ENCODE measurements at places on chromosomes 11 and 22.
A peak's percentile ranks its signal among the peaks of the same experiment; 100 is the strongest.

GRCh38 chr22:25564320-25564978 is at the start of gene GRK3:
TSS of gene GRK3 (plus strand) at chr22:25564675. CDS start at chr22:25565041, 366 bp downstream.
- peak; percentile 75 for DNase-seq

- DNase-seq: no peak
Measured at GRCh38 chr11:19163617-19164016, 38.2 kb downstream of the CSRP3 start.

DNA sequence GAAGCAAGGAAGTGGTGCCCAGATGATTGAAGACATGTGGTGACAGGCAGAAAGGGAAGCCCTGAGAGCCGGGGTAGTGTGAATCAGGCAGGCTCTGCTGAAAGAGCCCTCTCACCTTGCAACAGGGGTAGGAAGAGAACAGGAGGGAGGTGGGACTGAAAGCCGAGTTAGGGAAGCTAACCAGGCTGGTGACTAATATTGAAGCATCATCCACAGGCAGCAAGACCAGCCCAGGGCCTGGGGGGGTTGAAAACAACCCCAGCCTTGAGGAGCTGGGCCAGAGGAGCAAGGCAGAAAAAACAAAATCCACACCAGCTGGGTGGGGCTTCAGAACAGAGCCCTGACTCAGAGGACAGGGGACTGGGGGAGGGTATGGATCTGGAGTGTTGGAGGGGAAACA is 35.0 kb upstream of the CRTAM start:
- DNase-seq: peak; percentile 36

- DNase-seq: no peak
Measured at GRCh38 chr11:26953770-26954392, 40.0 kb upstream of the FIBIN start.

- DNase-seq: no peak
Measured at GRCh38 chr11:75954039-75954438, 139.0 kb downstream of the UVRAG start.

GRCh38 chr11:67253872-67254624 is 12.2 kb upstream of the GRK2 start:
- DNase-seq: no peak

DNA sequence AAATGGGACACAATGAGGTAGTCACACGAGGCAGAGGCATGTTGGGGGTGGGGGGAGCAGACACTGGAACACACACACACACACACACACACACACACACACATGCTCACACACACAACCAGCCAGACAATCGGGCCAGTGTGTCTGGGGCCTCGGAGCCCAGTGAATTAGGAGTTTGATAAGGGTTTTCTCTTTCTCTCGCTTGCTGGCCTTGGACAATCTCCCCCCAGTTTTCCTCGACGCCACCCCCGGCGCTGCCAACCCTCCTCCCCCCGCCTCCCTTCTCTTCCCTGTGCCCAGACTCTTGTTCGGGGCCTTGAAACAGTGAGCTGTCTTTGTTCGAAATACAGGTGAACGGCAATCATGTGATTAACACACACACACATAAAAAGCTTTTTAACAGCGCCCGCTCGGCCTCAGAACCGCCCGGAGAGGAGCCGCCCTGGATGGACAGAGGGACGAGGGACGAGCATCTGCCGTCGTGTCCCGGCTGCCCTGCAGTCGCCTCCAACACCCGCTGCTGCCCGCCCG is 1.5 kb upstream of the SOX10 start:
- no peak for DNase-seq

DNA sequence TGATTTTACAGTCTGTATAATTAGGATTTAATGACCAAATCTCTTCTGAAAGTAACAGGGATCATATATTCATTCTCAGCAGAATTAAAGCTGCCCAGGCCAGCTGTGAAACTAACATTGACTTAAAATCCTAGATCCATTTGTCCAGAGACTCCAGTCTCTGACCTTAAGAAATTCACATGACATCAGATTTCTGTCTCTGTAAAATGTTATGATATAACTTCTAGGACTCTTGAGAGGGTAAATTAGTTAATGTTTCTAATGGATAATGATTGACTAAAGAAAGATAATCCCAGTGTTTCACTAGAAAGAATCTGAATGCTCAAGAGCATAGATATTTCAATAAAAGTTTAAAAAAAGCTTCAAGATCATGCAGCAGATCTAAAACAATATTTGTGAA is 6.3 kb downstream of the NOX4 start:
- no peak for DNase-seq

GRCh38 chr11:112255067-112255720 is 5.5 kb downstream of the PLET1 start:
- peak; percentile 58 for DNase-seq

GRCh38 chr11:900545-900944 is 10.1 kb downstream of the CHID1 start:
- no peak for DNase-seq

DNA sequence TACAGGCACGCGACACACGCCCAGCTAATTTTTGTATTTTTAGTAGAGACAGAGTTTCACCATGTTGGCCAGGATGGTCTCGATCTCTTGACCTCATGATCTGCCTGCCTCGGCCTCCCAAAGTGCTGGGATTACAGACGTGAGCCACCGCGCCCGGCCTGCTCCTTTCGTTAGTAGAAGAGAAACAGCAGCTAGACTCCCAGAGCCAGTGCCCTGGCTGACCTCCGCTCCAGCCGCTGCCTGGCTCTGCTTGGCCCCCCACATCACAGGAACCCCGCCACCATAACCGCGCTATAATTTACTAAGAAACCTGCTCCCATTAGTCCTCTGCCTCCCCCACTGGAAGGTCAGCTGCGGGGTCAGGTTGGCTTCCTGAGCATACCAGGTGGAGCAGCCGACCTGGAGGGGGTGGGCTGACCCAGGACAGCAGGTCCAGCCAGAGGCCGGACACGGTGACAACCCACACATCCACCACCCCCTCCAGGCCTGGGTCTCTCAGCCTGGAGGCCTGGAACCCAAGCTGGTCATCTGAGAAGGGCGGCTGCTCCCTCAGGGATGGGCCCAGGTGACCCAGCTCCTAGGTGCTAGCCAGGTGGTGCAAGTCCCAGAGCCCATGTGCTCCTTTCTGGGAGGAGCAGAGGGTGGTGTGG is 7.5 kb upstream of the POLDIP3 start:
- DNase-seq: no peak

DNA sequence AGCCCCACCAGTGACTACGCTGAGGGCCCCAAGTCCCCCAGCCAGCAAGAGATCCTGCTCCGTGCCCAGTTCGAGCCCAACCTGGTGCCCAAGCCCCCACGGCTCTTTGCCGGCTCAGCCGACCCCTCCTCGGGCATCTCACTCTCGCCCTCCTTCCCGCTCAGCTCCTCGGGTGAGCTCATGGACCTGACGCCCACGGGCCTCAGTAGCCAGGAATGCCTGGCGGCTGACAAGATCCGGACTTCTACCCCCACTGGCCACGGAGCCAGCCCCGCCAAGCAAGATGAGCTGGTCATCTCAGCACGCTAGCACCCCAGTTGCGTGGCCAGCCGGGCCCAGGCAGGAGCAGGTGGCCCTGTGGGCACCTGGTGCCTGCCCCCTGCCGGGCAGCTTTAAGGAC is 8.3 kb upstream of the MYRF start:
- no peak for DNase-seq

GRCh38 chr22:23622634-23623033 is 9.5 kb downstream of the DRICH1 start:
- DNase-seq: no peak

- no peak for DNase-seq
Measured at GRCh38 chr11:119666061-119666460, 62.9 kb downstream of the NECTIN1 start.

GRCh38 chr11:17494019-17494418 is 17.4 kb upstream of the ABCC8 start:
- DNase-seq: no peak

DNA sequence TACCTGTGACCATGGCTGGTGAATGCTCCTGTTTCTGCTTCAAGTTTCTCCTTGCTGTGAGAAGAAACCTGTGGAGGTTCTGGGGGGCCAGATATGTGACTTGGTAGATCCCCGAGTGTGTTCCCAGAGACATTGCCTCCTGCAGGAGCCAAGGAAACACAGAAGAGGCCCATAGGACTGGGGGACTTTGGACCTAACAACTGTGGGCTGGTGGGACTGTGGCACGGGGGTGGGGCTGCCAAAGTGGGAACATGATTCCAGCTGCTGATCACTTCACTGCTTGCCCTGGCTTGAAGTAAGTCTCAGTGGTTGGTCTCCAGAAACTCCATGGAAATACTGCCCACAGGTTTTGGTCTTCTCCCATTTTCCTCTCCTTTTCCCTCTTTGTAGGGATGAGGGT is 4.1 kb upstream of the NR1H3 start:
- peak; percentile 37 for DNase-seq

DNA sequence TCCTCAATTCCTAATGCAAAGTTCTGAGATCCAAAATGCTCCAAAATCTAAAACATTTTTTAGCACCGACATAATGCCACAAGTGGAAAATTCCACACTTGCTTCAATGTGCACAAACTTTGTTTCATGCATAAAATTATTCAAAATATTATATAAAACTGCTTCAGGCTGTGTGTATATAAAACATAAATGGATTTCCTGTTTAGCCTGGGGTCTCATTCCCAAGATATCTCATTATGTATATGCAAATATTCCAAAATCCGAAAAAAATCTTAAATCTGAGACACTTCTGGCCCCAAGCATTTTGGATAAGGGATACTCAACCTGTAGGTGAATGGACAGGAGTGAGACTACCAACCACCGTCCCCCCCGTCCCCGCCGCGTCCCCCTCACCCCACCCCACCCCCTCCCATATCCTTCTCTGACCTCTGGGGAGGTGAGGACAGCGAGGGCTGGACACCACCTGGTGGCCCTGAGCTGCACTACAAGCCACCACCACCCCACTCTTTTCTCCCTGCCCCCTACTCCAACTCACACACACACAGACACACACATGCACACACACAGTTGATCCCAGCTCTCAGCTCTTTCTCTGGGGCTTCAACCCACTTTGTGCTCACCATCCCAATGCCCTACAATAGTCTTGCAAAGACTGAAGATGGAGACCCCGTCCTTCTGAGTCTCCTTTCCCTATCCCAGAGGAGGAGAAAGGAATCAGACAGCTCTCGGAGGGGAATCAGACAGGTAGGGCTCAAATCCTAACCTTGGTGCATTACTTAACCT is 101.0 kb downstream of the PDE2A start:
- DNase-seq: peak; percentile 61

DNA sequence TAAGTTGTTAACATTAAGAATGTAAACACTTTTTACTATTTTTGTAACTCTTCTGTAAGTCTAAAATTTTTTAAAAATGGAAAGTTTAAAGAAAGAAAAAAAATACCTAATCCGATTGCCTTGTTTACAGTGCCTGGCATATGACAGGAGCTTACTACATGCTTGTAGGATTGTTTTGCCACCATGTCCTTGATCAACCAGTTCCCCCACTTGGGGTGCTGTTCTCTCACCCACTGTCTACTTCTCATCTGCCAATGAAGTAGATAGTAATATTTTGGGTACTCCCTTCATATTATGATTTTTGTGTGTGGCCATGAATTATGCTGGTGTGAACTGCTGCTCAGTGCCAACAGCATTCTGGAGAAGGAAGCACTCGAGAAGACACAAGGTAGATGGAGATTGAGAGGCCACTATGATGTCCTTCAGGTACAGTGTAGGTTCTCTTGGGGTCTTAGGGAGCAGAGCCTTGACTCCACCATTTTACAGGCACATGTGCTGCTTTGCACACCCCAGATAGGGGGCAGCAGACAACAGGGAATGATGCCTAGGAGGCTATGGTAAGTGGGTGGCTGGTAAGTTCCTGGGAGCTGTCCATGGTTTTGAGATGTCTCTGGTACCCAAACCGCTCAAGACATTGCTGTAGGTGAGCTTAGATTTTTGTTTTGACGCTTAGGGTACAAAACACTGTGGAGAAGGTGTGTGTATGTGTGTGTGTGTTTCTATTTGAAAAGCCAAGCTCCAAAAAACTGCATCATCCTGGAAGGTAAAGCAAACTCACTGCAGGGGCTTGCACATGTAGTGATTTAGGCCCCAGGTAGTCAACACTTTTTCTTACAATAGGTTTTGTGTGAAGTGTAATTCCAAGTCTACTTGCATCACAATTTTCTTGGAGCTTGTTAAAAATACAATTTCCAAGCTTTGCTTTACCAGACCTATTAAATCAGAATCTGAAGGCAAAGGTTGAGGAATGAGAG is 494.5 kb upstream of the LARGE1 start:
- peak; percentile 70 for DNase-seq

GRCh38 chr11:117612177-117612576 is 184.8 kb downstream of the DSCAML1 start:
- no peak for DNase-seq

DNA sequence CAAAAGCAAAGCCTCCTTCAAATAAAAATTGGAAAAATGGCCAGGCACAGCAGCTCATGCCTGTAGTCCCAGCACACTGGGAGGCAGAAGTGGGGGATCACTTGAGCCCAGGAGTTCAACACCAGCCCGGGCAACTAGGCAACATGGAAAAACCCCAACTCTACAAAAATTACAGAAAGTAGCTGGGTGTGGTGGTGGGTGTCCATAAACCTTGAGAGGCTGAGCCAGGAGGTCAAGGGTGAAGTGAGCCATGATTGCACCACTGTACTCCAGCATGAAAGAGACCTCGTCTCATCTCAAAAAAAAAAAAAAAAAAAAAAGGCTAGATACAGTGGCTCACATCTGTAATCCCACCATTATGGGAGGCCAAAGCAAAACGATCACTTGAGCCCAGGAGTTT is 22.3 kb downstream of the DDX6 start:
- peak; percentile 23 for DNase-seq

- DNase-seq: peak; percentile 60
Measured at GRCh38 chr11:554428-555226, 5.9 kb downstream of the LMNTD2 start.

DNA sequence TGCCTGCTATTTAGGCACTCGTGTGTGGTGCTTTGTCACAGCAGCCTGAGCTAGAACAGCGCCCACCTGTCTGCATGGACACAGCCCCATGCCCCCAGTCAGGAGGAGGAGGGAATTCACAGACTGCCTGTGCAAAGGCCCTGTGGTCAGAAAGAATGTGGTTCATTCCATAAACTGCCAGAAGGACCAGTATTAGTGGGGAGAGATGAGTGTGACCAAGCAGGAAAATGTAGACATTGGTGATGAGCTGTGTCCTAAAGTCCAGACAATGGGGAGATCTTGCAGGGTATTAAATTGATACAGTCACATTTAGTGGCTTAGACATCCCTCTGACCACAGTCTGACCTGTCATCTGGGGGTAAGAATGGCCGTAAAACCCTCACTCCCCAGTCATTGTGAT is 83.7 kb upstream of the LINC01488 start:
- no peak for DNase-seq

- DNase-seq: no peak
Measured at GRCh38 chr22:44154436-44154942, 26.2 kb upstream of the PARVG start.

DNA sequence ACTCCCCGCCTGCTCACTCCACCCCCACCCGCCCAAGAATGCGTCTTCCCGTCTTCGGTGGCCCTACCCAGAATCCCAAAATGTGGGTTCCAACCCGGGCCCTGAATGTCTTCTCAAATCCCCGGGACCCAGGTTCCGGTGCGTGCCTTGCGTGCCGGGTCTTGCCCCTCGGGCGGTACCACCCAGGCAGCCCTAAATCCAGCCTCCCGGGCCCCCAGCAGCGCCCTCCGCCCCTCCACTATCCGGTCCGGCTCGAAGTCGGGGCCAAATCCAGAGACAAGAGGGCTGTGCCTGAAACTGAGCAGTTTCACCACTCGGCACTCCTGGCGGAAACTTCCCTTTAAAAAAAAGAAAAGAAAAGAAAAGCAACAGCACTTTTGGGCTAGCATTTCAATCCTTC is 16.3 kb upstream of the CCT8L2 start:
- DNase-seq: no peak

- DNase-seq: peak; percentile 55
Measured at GRCh38 chr22:22810018-22810427, 77.6 kb upstream of the IGLL5 start.

- DNase-seq: no peak
Measured at GRCh38 chr11:10310301-10310841, 5.5 kb downstream of the ADM start.
